SK-N-SH (cell line): ENCODE measurements at places on chromosomes 7 and 10. TPM values are rescaled to one million over a fixed set of nuclear protein-coding genes. Genes with fewer than 3 reads are reported as not detected.
A peak's percentile ranks its signal among the peaks of the same experiment; 100 is the strongest.

Gene GIMAP1
- polyA plus RNA-seq = not detected in 2 replicates

Gene TOMM7
- polyA plus RNA-seq = 453 and 546 TPM in 2 replicates

DNA sequence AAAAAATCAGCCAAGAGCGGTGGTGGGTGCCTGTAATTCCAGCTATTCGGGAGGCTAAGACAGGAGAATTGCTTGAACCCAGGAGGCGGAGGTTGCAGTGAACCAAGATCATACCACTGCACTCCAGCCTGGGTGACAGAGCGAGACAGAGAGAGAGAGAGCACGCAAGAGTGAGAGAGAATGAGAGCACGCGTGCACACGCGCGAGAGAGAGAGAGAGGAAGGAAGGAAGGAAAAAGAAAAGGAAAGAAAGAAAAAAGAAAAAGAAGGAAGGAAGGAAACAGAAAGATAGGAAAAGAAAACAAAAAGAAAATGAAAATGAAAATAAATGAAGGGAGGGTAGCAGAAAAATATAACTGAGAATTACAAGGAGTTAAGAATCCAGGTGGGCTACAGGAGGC lies 82.7 kb downstream of the SVOPL start:
- no peak for DNase-seq

Gene FAM25A
- not detected in 2 replicates for polyA plus RNA-seq

Gene CEP55
- 9.8 and 11.3 TPM in 2 replicates for polyA plus RNA-seq

- DNase-seq = no peak
Observed at GRCh38 chr7:739983-740942, 13.2 kb upstream of the PRKAR1B start.

- DNase-seq = no peak
Observed at GRCh38 chr10:131532291-131532690, 220.8 kb upstream of the TCERG1L start.

- DNase-seq = peak; percentile 23
Observed at GRCh38 chr7:153832160-153832559, 220.0 kb upstream of the DPP6 start.

- no peak for DNase-seq
Observed at GRCh38 chr7:29113384-29114102, 32.8 kb downstream of the CPVL start.

Gene PRLHR
- 0.03 TPM in 1 of 2 replicates, not detected in the other for polyA plus RNA-seq

DNA sequence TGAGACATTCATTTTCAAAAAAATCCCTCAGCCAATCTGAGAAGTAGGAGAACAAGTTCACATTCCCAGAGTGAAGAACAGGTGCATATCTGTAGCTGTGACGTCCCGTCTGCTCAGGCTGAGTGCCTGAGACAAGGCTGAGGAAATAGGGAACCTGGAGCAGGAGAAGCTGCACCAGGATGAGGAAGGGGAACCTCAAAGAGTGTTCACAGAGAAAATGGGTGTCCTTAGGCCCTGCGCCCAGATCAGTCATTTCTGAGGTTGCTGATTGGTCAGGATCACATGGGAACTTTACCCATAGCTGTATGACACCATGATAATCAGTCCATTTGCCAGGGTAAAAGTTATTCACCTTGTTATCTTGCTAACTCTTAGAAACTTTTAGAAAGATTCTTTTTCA lies 34.2 kb upstream of the TARP start:
- no peak for DNase-seq

GRCh38 chr10:74753442-74754211 lies 72.8 kb upstream of the KAT6B start:
- no peak for DNase-seq
